ENCODE measurements at places on chromosomes 2 and 18.

DNA sequence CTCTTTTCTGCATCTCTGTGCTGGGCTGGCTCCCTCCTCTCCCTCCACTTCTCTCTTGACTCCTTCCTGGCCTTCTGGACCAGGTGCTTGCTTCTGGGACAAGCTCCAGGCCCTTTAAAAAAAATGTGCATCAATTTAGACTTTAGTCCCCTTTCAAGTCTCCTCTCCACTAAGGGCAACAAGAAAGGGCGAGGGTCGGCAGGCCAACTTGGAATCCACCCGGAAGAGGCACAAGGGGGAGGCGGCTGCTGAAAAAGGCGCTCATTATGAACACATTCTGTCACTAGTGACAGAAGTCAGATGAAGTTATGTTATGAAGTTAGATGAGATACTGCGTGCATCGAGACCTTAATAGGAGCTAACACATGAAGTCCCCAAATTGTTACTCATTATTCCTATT is 13.6 kb upstream of the RHOB start:
- no peak for DNase-seq

DNA sequence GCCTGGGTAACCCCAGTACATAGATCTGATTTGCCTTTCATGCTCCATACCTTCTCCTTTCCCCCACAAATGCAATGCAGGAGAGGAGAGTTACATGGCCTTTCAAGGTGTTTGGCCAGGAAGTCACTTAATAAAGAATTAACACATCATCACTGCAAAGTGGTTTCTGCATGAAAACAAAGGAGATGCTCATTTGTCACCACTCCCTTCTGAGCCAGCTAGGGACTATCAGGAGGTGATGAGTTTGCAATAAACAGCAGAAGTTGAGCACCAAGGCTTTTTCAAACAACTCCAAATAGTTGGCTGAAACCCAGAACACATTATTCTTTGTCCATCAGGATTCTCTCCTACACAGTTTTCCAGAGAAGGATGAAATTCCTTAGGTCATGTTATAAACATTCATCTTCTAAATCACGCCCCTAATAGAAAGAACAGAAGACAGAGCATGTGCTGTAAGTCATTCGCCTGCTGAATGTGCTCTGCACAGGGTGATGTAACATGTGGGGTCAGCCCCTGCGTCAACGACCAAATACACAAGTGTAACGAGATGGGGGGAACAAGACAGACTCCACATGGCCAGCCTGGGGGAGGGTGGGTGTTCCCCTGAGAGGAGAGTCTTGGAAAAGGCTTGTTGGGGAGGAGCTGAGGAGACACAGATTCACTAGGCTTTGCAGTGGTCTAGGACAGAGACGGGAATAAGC is 87.3 kb upstream of the RMDN2 start:
- no peak for DNase-seq

GRCh38 chr2:217610401-217610814 is 392.4 kb downstream of the TNS1 start:
- DNase-seq, result peak; percentile 6

GRCh38 chr2:29307519-29307918 is 192.3 kb downstream of the CLIP4 start:
- DNase-seq, result no peak

DNA sequence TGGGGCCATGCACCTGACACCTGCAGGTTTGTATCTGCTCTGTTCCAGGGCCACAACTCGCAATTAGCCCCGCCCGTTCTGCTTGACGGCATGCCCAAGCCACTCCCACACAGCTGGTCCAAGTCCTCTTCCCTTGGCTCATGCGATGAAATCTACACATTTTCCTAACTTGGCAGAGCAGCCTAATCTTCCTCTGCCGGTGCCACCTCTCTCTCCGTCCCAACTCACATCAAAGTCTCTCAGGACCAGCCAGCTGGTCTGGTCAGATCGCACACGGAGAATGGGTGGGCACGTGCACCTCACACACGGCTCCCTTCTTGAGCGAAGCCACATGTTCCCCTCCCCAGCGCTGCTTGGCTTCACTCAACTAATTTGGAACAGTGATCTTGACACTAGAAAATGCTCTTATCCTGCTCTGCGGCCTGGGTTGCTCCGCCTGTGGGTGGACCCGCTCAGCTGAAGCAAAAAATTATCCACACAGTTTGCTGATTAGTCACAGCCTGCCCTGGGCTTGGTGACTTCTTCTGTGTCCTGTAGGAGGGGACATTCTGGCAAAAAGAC is 176.7 kb downstream of the NRP2 start:
- DNase-seq, result no peak

DNA sequence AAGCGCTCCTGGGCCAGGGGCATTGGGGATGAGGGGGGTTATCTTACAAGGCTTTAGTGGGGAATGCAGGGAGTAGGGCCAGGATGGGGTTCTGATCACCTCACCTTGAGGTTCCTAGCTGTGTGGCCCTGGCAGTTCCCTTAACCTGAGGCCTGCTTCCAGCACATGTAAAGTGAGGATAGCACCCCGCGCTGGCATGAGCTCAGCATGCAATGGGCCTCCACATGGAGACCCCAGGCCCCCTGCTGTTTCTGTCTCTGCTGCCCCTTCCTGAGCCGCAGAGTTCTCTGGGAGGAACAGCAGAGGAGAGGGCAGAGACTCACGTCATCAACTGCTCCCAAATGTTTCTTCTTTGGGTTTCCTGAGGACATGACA is 8.6 kb upstream of the TEX51 start:
- no peak for DNase-seq

DNA sequence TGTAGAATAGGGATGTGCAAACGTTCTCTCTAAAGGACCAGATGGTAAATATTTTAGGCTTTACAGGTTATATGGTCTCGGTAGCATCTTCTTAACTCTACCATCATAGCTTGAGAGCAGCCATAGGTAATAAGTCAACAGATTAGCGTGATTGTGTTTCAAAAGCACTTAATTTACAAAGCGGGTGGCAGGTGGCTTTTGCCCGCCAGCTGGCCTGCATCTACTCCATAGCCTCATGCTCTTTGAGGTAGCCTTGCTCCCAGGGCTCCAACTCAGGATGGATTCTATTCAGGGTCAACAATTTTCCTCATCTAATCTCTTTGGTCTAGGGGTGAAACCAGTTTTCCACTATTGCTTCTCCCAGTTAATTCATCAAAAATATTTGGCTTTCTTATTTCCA is 5.0 kb upstream of the ATP9B start:
- no peak for DNase-seq

GRCh38 chr2:152051436-152051835 is 47.4 kb downstream of the CACNB4 start:
- DNase-seq, result no peak

DNA sequence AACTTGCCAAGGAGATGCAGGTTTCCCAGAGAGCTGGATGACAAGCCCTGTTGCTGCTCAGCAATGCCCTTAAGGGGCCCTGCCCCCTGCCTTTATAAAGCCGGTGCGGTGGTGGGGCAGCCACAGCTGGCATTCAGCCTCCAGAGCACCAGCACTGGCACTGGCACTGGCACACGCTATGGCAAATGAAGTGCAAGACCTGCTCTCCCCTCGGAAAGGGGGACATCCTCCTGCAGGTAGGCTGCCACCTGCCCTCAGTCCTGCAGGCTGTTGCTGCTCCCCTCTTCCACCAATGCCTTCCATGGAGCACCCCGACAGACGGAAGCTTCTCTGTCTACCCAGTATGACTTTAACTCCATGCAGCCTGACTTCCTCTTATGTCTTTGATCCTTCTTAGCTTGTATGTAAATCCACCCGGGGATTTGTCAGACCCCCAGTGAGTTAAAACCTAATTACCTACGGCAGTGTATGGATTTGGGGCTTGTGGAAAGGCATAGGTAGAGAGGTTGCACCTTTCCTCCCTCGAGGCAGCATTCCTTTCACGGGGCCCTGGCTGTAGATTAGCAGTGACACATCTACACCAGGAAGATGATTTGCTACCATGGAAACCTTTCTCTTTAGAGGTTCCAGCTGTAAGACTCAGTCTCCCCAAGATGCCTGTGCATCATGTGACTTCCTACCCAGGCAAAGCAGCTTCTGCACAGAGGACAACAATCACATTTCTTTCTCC is at the start of gene DAPL1:
Gene DAPL1, plus strand, starts transcription at position 123 of the 730 bp plus-strand sequence. Its CDS starts 56 bp downstream, at position 179.
- no peak for DNase-seq

DNA sequence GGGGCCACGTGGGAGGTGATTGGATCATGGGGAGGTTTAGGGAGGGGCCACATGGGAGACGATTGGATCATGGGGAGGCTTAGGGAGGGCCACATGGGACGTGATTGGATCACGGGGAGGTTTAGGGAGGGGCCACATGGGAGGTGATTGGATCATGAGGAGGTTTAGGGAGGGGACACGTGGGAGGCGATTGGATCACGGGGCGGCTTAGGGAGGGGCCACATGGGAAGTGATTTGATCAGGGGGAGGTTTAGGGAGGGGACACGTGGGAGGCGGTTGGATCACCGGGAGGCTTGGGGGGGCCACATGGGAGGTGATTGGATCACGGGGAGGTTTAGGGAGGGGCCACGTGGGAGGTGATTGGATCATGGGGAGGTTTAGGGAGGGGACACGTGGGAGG is 22.5 kb upstream of the SALL3 start:
- no peak for DNase-seq

- DNase-seq, result no peak
Observed at GRCh38 chr2:49827366-49827765, 673.1 kb upstream of the FSHR start.

GRCh38 chr2:101613056-101613704 is 84.3 kb upstream of the MAP4K4 start:
- no peak for DNase-seq

DNA sequence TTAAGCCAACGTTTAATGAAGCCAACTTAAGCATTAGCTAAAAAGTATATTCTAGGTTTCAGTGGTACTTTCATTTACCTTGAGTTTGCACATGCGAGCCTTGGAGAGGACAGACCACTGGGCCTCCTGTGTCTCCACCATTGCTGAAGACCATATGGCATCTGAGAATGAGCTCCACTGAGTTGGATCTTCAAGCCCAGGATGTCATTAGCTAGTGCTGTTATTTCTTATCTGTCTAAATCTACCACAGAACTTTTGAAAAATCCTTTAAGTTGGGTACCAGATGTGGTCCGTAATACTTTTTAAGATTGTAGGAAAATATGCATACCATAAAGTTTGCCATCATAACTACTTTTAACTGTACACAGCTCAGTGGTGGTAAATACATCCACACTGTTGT is 161.8 kb downstream of the NCK2 start:
- DNase-seq, result no peak

- DNase-seq, result peak; percentile 73
Observed at GRCh38 chr18:62526098-62527025, 3.5 kb downstream of the ZCCHC2 start.

- peak; percentile 42 for DNase-seq
Observed at GRCh38 chr2:12192762-12193161, 446.3 kb downstream of the LPIN1 start.

GRCh38 chr2:191217580-191217979 is 27.6 kb upstream of the MYO1B start:
- DNase-seq, result no peak

DNA sequence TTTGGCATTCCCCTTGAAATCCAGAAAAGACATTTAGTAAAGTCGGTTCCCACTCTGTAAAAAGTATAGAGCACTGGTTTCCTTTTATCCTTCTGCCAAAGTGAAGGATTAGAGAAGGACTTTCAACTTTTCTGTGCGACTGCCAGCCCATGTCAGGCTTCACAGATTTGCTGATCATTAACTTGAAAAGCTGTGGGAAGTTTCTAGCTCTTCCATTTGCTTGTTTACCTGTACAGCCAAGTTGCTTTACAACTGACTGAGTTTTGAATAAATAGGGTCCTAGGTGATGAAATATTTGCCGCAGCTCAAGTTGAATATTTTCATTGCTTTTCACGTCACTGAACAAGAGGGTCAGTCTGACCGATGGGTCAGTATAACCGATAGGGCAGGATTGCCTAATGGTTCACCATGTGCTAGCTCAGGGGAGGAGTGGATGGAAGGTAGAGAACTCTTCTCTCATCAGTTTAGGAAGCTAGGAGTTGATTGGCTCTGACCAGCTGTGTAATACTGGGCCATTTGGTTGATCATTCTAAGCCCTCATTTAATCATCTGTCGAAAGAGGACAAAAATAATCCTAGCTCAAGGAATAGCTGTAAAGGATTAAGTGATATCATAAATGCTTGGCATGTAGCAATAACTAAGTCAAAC is 30.4 kb downstream of the UPP2 start:
- DNase-seq, result no peak

- peak; percentile 4 for DNase-seq
Observed at GRCh38 chr2:70767079-70767698, 811 bp downstream of the ADD2 start.

DNA sequence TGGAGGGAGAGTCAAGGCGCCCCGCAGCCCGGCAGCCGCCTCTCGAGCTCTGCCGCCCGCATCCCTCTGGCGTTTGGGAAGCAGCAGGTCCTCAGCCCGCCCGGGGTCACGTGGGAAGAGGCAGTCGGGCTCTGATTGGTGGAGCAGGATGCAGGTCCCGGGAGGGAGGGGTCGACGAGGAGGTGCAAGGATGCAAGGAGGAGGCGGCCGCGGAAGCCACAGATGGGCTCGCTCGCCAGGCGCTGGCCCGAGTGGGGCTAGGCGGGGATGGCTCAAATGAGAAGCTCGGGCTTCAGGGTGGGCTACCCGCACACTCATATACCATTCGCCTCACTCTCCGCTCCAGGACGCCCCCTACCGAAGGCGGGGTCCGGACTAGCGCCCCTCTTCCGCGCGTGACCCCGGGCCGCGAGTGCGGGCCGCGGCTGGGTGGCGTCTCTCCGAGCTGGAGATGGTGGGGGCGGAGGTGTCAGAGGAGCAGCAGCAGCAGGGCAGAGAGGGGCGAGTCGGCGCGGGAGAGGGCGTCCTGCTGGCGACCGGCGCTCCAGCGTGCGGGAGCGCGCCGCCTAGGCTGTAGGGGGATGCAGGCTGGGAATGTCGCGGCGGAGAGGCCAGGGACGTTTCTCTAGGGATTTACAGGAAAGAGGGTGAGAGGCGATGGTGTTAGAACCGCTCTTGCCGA is at the start of gene TMEFF2:
Gene TMEFF2, minus strand, starts transcription at position 68 of the 682 bp plus-strand sequence. CDS start 409 bp downstream, outside the sequence.
- DNase-seq, result peak; percentile 35

DNA sequence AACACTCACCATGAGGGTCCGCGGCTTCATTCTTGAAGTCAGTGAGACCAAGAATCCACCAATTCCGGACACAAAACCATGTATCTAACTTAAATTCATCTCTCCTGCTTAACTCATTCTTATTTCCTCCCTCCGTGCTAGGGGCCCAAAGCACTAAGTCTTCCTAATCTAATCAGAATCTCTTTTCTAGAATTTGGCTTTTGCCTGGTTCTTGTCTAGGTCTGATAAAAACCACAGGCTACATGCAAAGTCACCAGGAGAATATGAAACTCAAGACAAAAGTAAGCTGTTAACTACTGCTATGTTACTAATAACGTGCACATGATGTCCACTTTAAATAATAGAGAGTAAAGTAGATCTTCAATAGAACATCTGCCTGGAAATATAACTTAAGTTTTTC is 69.9 kb downstream of the TRIP12 start:
- DNase-seq, result no peak
